CD4-positive, alpha-beta T cell (primary cell): ENCODE measurements at places on chromosomes 1 and 21. TPM values are rescaled to one million over a fixed set of nuclear protein-coding genes. Genes with fewer than 3 reads are reported as not detected.

RXRG gene
- total RNA-seq = not detected

MYOG gene
- total RNA-seq = not detected

OR10J1 gene
- not detected for total RNA-seq

CFHR5 gene
- total RNA-seq = not detected

S100A1 gene
- not detected for total RNA-seq

SH3BGR gene
- total RNA-seq = 0.87 TPM

DNA sequence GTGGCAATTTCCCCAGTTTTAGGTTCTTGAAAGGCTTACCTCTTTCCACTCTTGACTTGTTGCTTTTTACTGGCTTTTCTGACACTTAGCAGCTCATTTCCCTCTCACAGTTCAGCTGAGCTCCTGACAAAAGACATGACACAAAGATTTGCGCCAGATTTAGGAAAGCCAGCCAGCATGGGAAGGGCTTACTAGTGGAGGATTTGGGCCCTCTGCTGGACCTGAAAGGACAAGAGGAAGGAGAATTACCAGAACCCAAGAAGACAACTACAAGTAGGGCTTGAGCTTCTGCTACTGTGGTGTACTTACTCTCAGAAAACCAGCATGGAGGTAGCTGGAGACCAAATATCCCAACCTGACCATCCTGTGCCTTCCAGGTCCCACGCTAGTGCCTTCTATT lies 784.5 kb downstream of the BRINP3 start:
- no peak overlapping the region for H3K4me3 ChIP-seq
- H3K27ac ChIP-seq = no peak overlapping the region
- H3K36me3 ChIP-seq = no peaks in the 10 kb centered on the region

- H3K27me3 ChIP-seq = no peaks in the 10 kb centered on the region
- DNase-seq = no peak
- H3K36me3 ChIP-seq = no peaks in the 10 kb centered on the region
- H3K27ac ChIP-seq = no peak overlapping the region
- no peaks in the 10 kb centered on the region for H3K4me1 ChIP-seq
Measured at GRCh38 chr1:224881762-224882211, 47.7 kb upstream of the DNAH14 start.

- peaks cover 9% of the 10 kb centered on the region for H3K36me3 ChIP-seq
- DNase-seq = no peak
- H3K27ac ChIP-seq = no peak overlapping the region
- H3K27me3 ChIP-seq = no peaks in the 10 kb centered on the region
Measured at GRCh38 chr1:27536767-27537166, 46.8 kb upstream of the WASF2 start.

GRCh38 chr1:210003501-210003900 lies 65.5 kb downstream of the SYT14 start:
- no peaks in the 10 kb centered on the region for H3K36me3 ChIP-seq
- no peak overlapping the region for H3K27ac ChIP-seq
- no peaks in the 10 kb centered on the region for H3K27me3 ChIP-seq
- no peak for DNase-seq
- no peaks in the 10 kb centered on the region for H3K4me1 ChIP-seq

DNA sequence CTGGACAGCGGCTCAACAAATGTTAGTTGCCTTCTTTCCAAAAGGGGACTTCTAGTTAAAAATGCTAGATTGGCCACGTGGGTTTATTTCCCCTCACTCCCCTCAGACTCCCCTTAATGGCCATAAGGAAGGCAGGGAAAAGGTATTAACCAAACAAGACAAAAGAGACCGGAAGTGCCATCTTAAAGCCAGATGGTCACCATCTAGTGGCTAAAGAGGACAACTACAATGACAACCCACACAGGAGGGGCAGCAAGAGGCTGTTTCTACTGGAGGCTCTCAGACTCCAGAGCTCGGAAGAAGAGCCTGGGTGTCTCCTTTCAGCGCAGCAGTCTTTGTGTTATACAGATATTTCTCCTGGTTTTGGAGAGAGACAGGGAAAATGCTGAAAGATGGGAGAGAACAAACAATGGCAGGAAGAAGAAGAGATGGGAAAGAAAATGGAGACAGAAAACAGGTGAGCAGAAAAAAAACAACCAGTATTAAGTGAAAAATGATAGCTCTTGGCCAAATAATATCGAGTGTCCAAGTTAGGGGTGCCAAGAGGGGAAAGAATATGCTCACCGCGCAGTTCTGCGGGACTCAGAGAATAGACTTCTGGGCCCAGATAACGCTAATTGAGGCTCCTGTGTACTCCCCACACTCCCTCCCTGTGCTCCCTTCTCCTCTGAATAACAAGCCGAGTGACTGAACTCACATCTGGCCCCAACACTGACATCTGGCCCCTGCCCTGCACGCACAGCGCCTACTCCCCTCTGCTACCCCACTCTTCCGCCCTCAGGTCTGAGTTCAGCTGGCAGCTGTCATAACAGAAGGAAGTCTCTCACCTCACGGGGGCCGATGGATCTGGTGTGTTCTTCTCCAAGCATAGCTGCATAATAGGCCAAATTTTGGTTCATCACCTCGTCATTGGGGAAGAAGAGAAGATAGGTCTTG lies 9.6 kb downstream of the P3H1 start:
- no peak for DNase-seq
- H3K4me3 ChIP-seq = no peak overlapping the region
- no peaks in the 10 kb centered on the region for H3K27me3 ChIP-seq
- no peak overlapping the region for H3K27ac ChIP-seq
- H3K4me1 ChIP-seq = no peaks in the 10 kb centered on the region

DNA sequence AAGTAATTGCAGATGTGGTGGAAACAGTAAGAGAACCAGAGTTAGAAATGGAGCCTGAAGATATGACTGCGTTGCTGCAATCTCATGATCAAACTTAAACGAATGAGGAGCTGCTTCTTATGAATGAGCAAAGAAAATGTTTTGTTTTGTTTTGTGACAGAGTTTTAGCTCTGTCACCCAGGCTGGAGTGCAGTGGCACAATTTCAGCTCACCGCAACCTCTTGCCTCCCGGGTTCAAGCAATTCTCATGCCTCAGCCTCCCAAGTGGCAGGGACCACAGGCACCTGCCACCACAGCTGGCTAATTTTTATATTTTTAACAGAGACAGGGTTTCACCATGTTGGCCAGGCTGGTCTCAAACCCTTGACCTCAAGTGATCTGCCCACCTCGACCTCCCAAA lies 53.3 kb upstream of the NFASC start:
- no peak overlapping the region for H3K27ac ChIP-seq
- H3K4me3 ChIP-seq = no peak overlapping the region
- H3K27me3 ChIP-seq = peaks cover 25% of the 10 kb centered on the region
- no peak for DNase-seq
- H3K4me1 ChIP-seq = no peaks in the 10 kb centered on the region
- no peaks in the 10 kb centered on the region for H3K36me3 ChIP-seq

DNA sequence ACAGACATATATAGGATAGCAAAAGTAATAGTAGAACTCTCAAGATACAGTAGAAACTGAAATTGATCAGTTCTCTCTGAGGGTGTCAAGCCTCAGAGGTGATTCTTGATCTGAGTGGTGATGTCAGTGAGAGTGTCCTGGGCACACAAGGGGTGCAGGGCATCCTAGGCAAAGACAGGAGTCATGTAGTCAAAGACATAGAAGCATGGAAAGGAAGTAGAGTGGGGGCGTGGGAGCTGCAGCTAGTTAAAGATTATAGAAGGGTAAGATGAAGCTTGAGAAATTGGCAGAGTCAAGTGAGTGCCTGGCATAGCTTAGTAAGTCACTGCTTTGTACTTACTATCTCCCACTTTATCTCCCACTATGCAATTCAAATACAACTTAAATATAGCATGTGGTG lies 22.8 kb downstream of the CDC7 start:
- peaks cover 4% of the 10 kb centered on the region for H3K4me1 ChIP-seq
- H3K36me3 ChIP-seq = no peaks in the 10 kb centered on the region
- no peaks in the 10 kb centered on the region for H3K27me3 ChIP-seq
- no peak for DNase-seq
- no peak overlapping the region for H3K4me3 ChIP-seq
- no peak overlapping the region for H3K27ac ChIP-seq

DNA sequence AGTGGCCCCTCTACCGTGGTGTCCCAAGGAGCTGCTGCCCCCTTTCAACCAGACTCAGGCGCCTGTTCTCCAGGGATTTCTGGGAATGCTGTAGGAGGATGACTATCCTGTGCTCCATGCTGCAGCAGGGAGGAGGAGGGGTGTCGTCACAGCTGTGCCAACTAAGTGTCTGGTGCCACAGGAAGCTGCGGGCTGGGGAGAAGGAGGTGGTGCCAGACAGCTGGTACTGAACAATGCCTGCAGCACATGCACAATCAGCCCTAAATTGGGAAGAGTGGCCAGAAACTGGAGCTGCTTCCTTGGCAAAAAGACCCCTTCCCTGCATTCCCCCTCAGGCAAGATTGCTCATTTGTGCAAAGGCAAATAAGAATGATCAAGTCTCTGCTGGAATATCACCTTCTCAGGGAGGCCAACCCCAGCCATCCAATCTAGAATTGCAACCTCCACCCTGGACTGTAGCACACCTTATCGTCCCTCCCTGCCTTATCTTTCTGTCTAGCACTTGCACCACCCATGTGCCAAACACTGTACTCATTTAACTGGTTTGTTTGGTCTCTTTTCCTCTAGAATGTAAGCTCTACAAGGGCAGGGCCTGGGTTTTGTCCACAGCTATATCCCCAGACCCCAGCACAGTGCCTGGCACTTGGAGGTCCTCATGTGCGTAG lies 33.3 kb downstream of the LAMB3 start:
- H3K4me1 ChIP-seq = peaks cover 16% of the 10 kb centered on the region
- no peak overlapping the region for H3K27ac ChIP-seq
- no peak for DNase-seq
- no peak overlapping the region for H3K4me3 ChIP-seq

GRCh38 chr1:2505461-2505994 lies 20.9 kb downstream of the PANK4 start:
- no peaks in the 10 kb centered on the region for H3K27me3 ChIP-seq
- DNase-seq = no peak
- peaks cover 26% of the 10 kb centered on the region for H3K36me3 ChIP-seq
- H3K4me3 ChIP-seq = no peak overlapping the region

DNA sequence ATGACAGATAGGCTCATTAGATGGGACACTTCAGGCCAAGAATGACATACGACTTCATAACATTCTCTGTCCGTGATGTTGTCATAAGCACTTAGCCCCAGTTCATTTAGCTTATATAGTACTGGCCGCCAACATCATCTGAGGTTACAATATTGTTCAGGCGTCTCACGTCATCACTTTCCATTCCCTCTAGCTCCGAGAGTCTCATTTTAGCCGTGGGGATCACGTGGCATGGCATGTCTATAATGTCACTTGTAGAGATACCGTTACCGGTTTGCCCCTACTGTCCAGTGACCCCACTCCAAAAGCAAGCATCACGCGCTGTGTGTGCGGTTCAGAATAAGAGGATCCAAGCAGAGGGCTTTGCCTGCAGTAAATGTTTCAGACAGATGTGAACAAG lies 34.6 kb upstream of the HEATR1 start:
- no peak for DNase-seq
- H3K4me3 ChIP-seq = no peak overlapping the region
- no peaks in the 10 kb centered on the region for H3K36me3 ChIP-seq
- no peaks in the 10 kb centered on the region for H3K27me3 ChIP-seq
- no peaks in the 10 kb centered on the region for H3K4me1 ChIP-seq
- no peak overlapping the region for H3K27ac ChIP-seq

GRCh38 chr1:20325844-20326420 lies 35.3 kb downstream of the VWA5B1 start:
- H3K4me3 ChIP-seq = no peak overlapping the region
- no peaks in the 10 kb centered on the region for H3K27me3 ChIP-seq
- H3K4me1 ChIP-seq = peaks cover 27% of the 10 kb centered on the region
- DNase-seq = no peak
- H3K36me3 ChIP-seq = no peaks in the 10 kb centered on the region

GRCh38 chr1:27098431-27099134 lies 56.3 kb downstream of the SLC9A1 start:
- H3K36me3 ChIP-seq = peaks cover 7% of the 10 kb centered on the region
- H3K27me3 ChIP-seq = no peaks in the 10 kb centered on the region
- no peak for DNase-seq
- no peak overlapping the region for H3K27ac ChIP-seq
- no peak overlapping the region for H3K4me3 ChIP-seq
- H3K4me1 ChIP-seq = peaks cover 12% of the 10 kb centered on the region

- H3K4me1 ChIP-seq = no peaks in the 10 kb centered on the region
- DNase-seq = no peak
- H3K36me3 ChIP-seq = no peaks in the 10 kb centered on the region
- no peaks in the 10 kb centered on the region for H3K27me3 ChIP-seq
- no peak overlapping the region for H3K4me3 ChIP-seq
Measured at GRCh38 chr21:23861911-23862504, 1745.3 kb downstream of the MRPL39 start.

GRCh38 chr21:42423197-42423675 lies 19.5 kb downstream of the UBASH3A start:
- H3K4me1 ChIP-seq = peaks cover 76% of the 10 kb centered on the region
- peak; percentile 75 for DNase-seq
- H3K27ac ChIP-seq = peak overlapping the region; percentile 78
- H3K36me3 ChIP-seq = peaks cover 74% of the 10 kb centered on the region
- no peaks in the 10 kb centered on the region for H3K27me3 ChIP-seq

GRCh38 chr21:28832013-28832714 lies 160.5 kb downstream of the LTN1 start:
- H3K36me3 ChIP-seq = no peaks in the 10 kb centered on the region
- DNase-seq = peak; percentile 86
- H3K4me1 ChIP-seq = peaks cover 39% of the 10 kb centered on the region

DNA sequence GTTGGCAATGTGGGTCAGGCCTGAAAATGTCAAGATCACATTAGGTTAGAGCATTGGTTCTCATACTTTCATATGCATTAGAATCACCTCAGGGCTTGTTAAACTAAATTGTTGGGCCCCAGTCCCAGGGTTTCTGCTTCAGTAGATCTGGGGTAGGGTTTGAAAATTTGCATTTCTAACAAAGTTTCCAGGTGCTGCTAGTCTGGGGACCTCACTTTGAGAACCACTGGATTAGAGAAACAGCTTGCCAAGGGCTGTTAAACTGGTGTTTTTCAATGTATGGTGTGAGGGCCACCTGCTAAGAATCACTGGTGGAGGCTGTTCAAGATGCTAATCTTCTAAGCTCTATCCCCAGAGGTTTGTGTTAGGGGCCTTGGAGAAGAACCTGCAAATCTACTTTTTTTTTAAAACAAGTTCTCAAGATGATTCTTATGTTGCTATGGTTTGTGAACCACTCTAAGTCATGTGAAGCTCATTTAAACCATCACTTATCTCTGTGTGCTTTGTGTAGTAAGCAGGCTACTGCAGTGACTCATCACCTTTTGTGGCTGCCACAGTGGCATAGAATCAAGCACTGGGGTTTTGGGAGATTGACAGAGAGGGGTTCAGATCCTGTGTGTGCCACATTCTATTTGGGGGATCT lies 152.2 kb downstream of the S1PR1 start:
- no peak overlapping the region for H3K4me3 ChIP-seq
- H3K27me3 ChIP-seq = no peaks in the 10 kb centered on the region
- H3K27ac ChIP-seq = no peak overlapping the region
- no peak for DNase-seq
- H3K36me3 ChIP-seq = no peaks in the 10 kb centered on the region
- no peaks in the 10 kb centered on the region for H3K4me1 ChIP-seq

- peaks cover 61% of the 10 kb centered on the region for H3K36me3 ChIP-seq
- no peaks in the 10 kb centered on the region for H3K27me3 ChIP-seq
- H3K4me3 ChIP-seq = no peak overlapping the region
- H3K4me1 ChIP-seq = no peaks in the 10 kb centered on the region
- H3K27ac ChIP-seq = no peak overlapping the region
Measured at GRCh38 chr1:10104834-10105233, 72.1 kb downstream of the UBE4B start.

- no peaks in the 10 kb centered on the region for H3K4me1 ChIP-seq
- no peaks in the 10 kb centered on the region for H3K27me3 ChIP-seq
- H3K36me3 ChIP-seq = peaks cover 84% of the 10 kb centered on the region
- no peak overlapping the region for H3K4me3 ChIP-seq
- H3K27ac ChIP-seq = no peak overlapping the region
Measured at GRCh38 chr1:204439621-204440375, 28.2 kb upstream of the PPP1R15B start.
